NCI-H1436 treated with DMSO at 0.1 percent for 48 hours (cell line): ENCODE measurements at places on chromosomes 16 and 17.

GRCh38 chr17:78159575-78160158 is 8.7 kb upstream of the SYNGR2 start:
- DNase-seq = no peak

DNA sequence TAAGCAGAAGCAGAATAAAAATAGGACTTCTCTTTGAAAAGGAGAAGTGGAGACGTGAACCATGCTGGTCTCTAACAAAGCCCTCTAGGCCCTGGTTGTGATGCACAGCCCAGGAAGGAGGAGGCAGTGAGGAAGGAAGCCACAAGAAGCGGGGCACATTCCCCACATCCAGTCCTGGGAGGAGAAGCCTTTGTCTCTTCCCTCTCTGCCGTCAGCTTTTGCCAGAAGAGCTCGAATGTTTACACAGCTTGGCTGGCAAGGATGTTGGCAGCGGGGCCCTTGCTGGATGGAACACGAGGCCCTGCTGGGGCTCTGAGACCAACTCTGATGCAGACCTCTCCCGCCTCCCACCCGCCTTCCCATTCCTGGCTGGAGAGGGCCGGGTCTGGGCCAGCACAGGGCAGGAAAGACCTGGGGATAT is 91.3 kb downstream of the MAF start:
- no peak for DNase-seq

GRCh38 chr17:80780381-80781198 is 211.1 kb upstream of the CHMP6 start:
- DNase-seq = no peak

GRCh38 chr17:44012874-44013273 is 1.9 kb downstream of the TMEM101 start:
- DNase-seq = no peak

DNA sequence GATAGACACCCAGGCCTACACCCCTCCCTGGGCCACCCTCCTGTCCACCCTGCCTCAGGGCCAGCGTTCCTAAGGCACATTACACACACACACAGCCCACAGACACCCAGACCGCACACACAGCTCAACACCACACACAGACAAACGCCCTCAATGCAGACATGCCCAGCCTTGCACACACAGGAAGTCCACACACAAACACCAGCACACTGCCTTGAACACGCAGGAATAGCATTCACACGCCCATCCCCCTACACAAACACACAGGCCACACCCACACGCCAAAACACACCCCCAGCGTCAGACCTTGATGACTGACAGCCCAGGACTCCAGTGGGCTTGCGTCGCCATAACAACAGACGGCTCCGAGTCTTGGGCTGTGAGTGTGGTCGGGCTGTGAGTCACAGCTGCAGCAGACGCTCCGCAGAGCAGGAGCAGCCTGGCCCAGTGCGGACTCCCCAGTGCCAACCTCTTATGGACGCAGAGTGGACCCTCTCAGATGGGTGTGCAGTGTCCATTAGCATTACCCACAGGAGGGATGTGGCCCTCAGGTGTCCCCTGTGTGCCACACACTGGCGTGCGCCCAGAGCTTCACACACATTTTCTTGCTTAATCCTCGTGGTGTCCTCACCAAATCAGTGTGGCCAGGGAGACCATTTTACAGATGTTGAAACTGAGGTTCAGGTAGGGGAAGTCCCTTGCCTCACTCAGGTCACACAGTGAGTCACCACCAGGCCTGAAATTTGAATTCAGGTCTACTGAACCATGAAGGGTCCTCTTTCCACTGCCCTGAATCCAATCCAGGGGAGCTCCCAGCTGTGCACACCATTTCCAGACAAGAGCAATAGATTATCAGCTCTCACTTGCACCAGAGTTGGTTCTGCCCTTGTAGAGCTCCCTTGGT is 17.8 kb upstream of the RAI1 start:
- DNase-seq = peak; percentile 65

DNA sequence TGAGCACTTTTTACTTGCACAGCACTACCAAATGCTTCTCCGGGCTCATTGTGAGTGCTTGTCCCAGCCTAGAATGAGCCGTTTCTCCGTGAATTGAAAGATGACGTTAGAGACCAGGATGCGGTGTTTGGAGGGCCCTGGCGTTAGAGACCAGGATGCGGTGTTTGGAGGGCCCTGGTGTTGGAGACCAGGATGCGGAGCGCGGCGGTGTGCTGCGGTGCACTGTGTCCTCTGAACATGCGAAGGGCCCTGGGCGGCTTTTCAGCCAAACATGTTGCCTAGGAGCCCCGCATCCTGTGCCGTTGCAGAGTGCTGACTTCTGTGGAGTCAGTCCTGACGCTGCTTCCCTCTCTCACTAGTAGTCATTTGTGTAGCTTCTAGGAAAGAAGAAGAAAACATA is 42.7 kb downstream of the BANP start:
- no peak for DNase-seq

GRCh38 chr16:71883849-71884638 is at the start of gene ZNF821:
ZNF821 (minus strand) TSS chr16:71884182; CDS start chr16:71879946, 4,236 bp downstream.
- peak; percentile 38 for DNase-seq

DNA sequence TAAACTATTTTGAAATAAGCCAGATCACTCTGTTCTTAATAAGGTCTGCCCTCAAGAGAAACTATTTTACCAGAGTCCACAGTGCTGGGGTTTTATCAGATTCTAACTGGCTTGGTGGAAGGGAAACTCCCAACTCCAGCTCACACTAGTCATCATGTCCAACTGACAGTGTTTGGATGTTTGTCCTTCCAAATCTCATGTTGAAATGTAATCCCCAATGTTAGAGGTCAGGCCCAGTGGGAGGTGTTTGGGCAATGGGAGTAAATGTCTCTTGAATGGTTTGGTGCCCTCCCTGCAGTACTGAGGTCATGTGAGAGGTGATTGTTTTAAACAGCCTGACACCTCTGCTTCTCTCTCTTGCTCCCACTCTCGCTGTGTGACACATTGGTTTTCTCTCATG is 1301.0 kb upstream of the CDH8 start:
- DNase-seq = no peak

- no peak for DNase-seq
These were observed 13.7 kb upstream of the CD300E start for GRCh38 chr17:74637265-74637664.

GRCh38 chr16:54630284-54630967 is 300.2 kb upstream of the IRX5 start:
- DNase-seq = no peak

DNA sequence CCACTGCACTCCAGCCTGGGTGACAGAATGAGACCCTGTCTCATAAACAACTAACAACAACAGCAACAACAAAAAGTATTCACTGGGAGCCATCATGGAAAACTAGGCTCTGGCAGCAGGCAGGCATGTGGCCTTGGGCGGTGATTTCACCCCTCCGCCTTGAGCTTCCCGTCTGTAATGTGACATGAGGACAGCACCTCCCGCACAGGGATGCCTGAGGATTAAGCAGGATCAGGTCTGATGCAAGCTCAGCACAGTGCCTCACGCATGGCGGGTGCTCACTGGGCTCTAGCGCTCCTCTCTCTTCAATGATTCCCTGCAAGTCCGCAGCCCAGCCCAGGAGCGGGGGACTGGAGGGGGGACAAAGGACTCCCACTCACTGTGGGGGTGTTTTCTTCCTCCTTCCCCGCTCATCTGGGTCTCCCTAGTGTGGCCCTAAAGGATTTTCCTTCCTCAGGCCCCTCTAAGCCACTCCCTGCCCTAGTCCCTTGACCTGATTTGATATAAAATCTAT is 2.8 kb downstream of the PLCD3 start:
- DNase-seq = no peak

GRCh38 chr16:19307587-19308241 is 22.2 kb downstream of the CLEC19A start:
- no peak for DNase-seq

- no peak for DNase-seq
These were observed 8.7 kb downstream of the ENDOV start for GRCh38 chr17:80423536-80424225.

GRCh38 chr17:79490530-79490929 is 120.3 kb downstream of the RBFOX3 start:
- no peak for DNase-seq

DNA sequence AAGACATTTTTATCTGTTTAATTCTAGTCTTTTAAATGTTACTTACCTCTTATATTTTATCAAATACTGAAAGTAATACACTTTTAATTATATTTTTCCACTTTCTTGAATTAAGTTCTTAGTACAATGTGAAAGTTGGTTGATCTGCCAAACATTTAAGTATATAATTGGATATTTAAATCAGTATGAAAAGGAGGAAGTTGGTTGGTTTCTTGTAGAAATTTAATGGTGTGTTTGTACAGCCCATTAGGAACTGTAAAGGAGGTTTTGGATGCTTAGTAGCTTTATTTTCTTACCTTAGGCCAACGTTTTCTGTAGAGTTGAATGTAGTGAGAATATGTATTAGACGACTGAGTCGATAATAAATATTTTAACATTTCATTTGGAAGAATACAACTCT is 5.4 kb downstream of the NFATC3 start:
- DNase-seq = no peak

DNA sequence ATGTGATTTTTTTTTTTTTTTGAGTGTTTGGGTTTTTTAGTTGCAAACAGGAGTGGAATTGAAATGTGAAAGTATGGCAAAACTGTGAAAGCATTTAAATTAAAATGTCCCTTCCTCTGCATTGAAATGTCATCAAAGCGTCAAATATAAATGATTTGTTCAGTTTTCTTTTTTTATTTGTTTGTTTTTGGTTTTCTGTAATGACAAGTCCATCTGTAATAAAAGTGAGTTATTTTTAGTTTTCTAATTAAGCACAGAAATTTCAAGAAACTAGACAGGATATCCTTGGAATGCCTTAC is 1.9 kb upstream of the TOB1 start:
- DNase-seq = no peak

GRCh38 chr17:81138500-81138899 is 26.8 kb upstream of the PVALEF start:
- DNase-seq = no peak

- DNase-seq = no peak
These were observed 2.2 kb downstream of the SERPINF2 start for GRCh38 chr17:1744551-1745512.

DNA sequence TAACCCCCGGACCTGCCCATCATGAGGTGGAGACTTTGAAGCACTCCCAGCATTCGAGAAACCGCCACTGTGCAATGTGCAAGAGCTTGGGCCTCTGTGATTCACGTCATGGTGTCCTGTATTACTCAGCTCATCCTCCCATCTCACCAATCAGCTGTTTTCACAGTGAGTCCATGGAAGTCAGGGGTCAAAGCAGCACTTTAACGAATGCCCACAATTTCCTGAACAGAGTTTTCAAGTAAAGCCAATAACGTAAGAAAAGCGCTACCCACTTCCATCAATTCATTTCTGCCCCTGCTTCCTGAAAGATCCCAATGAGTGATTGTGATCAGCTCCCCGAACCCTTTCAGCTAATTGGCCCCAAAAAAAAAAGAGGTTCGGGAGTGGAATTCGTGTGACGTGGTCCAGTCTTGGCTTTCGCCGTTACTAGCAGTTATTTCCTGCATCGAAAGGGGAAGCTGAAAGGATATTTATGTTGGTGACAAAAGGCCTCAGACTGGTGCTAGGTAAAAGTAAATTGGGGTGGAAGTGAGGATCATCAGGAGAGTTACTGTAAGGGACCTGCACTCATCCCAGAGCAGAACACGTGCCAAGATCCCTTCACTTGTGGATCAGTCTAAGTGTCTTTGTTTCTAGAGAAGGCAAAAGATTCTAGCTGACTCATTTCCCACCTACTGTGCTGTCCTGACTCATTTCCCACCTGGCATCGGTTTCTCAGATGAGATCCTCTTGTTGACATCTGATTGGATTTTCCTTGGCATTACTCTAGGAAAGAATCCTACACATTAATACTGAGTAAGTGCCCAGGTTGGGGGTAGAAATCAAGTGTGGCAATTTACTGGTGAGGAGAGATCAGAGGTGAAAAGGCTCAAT is 136.7 kb upstream of the NUDT7 start:
- DNase-seq = no peak

- DNase-seq = no peak
These were observed 629 bp upstream of the RNF135 start for GRCh38 chr17:30969989-30970830.

DNA sequence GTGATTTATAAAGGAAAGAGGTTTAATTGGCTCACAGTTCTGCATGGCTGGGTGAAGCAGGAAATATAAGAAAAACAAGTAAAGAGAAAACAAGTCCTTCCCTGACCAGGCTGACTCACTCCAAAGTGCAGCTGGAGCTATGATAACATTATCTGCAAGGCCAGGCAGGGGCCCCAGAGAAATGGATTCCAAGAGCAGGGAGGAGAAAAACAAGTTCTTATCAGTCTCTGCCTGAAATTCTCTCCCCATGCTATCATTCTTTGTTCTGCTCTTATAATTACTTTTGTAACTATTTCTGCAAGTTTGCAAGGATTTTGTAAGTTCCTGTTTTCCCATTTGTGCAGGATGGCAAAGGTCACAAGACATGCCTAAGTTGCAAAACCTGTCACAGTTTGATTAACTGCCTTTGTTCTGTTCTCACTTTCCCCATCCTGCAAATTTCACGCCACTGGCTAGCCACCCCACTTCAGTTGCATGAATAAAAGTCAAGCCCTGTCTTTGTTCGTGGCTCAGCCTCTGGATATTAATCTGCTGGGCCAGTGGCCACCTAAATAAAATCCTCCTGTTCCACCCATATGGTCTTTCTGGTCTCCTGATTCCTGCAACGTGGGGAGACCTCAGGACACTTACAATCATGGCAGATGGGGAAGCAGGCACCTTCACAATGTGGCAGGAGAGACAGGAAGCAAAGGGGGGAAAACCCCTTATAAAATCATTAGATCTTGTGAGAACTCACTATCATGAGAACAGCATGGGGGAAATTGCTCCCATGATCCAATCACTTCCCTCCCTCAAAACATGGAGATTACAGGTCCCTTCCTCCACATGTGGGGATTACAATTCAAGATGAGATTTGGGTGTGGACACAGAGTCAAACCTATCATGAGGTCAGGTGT is 13.1 kb downstream of the ABCA9 start:
- no peak for DNase-seq

DNA sequence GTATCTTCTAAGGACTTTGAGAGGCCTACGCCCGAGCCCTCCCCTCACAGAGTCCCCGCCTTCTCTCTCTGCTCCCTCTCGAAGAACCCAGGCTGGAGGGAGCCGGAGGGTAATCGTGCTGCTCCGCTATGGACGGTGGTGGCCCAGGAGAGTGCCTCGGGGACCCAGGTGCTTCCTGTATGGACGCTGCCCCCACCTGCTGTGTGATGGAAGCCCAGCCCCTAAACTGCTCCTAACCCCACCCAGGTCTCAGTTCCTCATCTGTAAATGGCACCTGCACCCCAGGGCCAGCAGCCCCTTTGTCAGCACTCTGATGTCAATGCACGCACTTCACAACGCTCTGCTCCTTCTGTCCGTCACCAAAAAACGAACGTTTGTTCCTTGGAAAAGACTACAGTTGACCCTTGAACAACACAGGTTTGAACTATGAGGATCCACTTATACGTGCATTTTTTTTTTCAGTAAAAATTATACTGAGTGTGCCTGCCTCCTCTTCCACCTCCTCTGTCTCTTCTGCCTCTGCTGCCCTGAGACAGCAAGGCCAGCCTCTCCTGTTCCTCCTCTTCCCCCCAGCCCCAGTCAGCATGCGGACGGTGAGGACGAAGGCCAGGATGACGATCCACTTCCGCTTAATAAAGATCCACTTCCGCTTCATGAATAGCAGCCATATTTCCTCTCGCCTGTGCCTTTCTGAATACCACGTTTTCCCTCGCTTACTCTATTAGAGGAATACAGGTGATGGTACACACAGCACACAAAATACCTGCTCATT is 118.3 kb downstream of the BANP start:
- no peak for DNase-seq

GRCh38 chr17:10741416-10742135 is 11.8 kb upstream of the TMEM220 start:
- DNase-seq = no peak

GRCh38 chr17:1107777-1108477 is 71.9 kb downstream of the ABR start:
- no peak for DNase-seq
